ENCODE measurements at places on chromosomes 6 and 20.

DNA sequence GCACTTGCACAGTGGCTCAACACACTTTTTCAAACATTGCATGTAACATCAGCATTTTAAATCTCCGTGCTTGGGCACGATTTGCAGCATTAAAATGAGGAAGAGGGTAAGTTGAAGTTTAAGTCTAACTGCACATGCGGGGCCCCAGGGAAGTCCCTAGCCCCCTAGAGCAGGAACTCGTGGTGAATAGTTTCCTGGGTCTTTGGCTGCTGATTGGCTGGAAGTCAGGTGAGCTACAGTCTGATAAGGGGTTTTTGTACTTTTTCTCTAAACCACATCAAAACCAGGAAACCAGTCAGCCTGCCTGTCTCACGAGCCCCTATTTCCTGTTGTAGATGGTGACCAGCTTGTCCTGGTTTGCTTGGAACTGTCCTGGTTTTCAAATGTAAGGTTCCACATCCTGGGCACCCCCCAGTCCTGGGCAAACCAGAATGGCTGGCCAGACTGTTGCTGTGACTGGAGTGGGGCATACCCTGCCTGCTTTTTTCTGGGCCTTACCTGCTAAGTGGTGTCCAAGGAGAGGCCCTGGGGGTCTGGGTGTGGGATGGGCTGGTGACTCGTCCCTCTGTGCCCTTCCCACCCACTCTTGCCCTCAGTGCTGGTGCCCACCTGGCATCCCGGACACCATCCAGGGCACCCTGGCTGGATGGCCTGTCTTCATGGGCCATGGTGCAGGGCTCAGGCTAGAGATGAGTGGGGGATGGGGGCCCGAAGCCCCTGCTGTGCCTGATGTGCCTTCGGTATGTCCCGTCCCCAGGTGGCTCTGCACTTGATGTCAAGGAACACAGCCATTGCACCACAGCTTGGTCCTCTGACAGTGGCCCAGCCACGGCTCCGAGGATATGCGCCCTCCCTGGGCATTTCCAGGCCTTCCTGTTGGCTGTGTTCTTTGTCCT is 31.8 kb downstream of the SUN5 start:
- DNase-seq: peak; percentile 83

DNA sequence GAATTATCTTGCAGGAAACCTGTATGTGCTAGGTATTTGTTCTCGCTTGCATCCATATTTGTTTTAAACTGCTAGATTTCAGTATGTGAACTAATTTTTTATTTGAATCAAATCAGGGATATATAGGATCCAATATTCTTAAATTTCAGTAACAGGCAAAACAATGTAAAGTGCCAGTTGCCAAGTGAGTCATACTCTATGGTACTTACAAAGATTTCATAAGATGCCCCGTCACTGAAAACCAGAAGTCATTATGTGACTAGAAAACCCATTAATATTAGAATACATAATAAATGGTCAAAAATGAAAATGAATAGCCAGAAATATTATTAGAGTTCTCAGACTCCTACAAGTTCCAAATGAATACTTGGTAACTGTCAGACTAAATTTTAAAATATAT is 481.2 kb downstream of the TFAP2A start:
- DNase-seq: no peak

DNA sequence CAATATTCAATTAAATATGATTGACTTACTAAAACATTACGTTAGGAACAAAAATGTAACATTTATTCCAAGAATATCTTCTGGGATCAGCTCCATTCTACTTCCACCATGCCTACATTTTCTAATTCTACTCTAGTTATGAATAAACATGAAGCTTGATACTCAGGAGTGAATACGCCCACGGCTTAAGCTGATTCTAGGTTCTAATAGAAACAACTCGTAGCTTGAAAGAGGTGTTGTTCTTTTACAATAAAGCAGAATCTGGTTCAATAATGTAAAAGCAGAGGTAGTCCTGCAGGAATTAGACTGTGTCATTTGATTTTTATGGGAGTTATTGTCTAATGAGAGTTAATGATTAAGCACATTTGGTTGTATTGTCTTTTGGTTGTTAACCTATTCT is 107.3 kb upstream of the OLIG3 start:
- no peak for DNase-seq

- no peak for DNase-seq
These were observed 90.8 kb upstream of the TENT5A start for GRCh38 chr6:81843302-81843701.

GRCh38 chr6:90118581-90118980 is 178.1 kb downstream of the BACH2 start:
- no peak for DNase-seq

DNA sequence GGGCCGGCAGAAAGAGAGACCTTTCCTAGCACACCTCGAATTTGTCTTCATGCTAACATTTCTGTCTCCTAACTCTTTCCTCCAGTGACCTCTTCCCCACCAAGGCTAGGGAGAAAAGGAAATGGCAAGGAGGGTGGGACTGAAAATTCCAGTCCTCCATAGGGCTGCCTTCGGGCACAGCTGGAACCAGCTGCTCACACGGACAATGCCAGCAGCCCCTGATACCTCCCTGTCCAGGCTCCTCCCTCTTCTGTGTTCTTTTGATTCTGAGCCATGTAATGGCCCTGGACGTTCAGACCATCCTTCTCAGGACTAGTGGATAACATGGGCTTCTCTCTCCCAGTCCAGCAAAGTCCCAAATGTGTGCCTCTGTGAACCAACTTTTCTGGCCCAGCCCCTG is 29.1 kb upstream of the PHACTR3 start:
- DNase-seq: no peak

GRCh38 chr6:156828280-156828703 is 51.1 kb downstream of the ARID1B start:
- no peak for DNase-seq

DNA sequence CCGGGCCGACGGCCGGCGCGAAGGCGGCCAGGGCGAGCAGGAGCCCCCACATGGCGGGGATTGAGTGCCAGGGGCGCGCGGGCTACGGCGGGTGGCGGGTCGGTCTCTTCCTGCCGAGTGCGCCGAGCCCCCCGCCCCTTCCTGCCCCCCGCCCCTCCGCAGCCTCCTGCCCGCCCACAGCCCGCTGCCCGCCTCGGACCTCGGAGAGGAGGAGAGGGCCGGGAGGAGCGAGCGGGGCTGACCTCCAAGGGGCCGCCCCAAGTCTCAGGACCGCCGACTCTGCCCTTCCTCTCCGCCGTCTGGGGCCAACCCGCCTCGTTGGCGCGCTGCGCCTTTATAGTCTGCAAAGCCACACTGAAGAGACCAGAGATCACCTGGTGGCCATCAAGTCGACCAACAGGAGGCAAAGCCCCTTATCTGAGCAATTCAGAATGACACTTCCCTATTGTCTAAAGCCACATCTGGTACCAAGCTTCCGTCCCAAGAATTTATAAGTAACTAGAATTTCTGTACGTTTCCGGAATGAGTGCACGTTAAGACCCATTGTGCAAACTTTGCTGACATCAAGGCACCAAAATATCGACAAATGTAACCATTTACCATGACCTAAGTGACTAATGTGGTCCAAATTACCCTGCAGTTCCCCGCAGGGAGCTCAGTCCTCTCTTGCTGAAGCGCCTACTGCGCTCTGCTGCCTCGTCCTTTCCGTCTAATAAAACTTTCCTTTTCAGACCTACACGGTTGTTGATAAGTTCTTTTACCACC is at the start of gene CPXM1:
CPXM1 (minus strand) TSS at position 107 of the 765 bp plus-strand sequence; CDS start at position 52, 55 bp downstream.
- DNase-seq: no peak

GRCh38 chr20:58944610-58945009 is 36.4 kb upstream of the NELFCD start:
- no peak for DNase-seq

DNA sequence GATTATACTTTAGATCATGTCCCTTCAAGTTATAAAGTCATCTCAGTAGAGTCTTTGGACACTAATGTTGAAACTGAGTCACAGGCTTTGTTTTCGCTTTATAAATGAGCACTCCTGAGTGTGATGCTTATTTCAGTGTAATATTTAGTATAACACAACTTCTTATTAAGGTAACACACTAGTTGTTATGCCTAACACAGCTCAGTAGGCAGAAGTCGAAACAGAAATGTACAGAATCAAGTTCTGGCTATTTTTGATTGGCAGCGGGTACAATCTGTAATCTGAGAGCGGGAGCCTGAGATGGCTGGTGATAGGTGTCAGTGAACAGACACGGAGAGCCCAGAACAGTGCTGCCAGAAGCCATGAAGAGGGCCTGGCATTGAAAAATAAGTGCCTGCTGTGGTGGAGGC is 11.4 kb downstream of the HECA start:
- DNase-seq: no peak

- no peak for DNase-seq
These were observed 25.3 kb downstream of the RBCK1 start for GRCh38 chr20:433300-433975.

- no peak for DNase-seq
These were observed 1.1 kb upstream of the RPS6KA2 start for GRCh38 chr6:166627875-166628801.

DNA sequence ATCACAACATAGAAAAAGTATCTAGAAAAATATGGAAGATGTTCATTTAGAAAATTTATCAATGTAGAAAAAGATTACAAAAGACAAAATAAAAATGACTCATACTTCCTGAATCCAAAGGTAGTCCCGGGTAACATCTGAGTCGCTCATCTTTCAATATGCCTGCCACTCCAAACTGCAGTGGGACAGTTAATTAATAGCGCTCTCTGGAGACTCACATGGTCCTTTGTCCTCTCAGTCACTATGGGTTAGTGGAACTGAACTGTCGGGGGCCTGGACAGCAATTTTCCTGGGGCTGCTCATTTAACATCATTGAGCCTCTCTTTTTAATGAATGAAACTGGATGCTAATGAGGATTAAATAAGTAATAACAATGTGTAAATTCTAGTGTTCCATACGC is 103.4 kb downstream of the MAP3K4 start:
- DNase-seq: no peak

DNA sequence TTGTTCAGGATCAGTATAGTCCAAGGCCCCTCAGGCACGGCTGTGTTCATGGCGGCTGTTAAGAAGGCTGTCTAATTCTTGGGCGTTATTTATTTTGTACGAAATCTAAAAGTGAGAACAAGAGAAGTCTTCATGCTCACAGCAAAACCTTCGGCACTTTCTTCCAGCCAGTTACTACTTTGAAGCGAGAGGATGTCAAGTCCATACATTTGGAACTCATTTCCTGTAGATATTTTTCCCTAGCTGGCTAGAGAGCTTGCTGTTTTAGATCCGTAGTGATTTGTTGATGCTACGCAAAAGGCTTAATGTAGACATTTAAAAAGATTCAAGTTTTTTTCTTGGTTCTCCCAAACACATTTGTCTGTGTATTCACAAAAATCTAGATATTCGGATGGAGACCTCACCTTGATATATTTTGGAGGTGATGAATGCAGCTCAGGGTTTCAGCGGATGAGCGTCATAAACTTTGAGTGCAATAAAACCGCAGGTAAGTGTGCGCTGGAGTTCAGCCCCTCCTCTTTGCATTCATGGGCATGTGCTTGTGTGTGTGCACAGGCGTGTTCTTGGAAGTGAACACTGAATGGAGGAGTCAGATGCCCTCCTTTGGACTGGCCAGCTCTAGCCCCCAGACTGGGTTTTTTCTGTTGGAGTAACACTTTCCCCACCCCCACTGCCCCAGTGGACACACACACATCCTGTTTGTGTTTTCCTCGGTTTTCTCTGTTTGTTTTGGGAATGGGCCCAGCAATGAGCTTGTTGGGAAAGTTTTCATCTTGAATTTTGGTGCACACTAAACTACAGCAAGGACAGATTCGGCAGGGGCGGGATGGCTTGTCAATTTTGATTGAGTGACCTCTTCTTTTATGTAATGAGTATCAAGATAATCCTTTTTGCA is 65.4 kb downstream of the IGF2R start:
- no peak for DNase-seq

- DNase-seq: no peak
These were observed 25.3 kb upstream of the KIF3B start for GRCh38 chr20:32252189-32252588.

DNA sequence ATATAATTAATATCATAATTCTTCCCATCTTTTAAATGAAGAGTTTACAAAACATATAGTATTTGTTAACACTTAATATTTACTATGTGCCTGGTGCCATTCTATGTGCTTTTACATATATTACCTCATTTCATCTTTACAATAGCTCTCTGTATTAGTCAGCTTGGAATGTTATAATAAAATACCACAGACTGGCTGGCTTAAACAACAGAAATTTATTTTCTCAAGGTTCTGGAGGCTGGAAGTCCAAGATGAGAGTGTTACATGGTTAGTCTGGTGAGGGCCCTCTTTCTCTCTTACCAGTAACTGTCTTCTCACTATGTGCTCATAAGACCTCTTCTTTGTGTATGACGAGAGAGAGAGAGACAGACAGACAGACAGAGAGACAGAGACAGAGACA is 110.2 kb downstream of the NKAIN2 start:
- no peak for DNase-seq

GRCh38 chr6:41451515-41452163 is 94.5 kb upstream of the FOXP4 start:
- DNase-seq: no peak

- DNase-seq: no peak
These were observed 96.0 kb downstream of the MAP3K5 start for GRCh38 chr6:136696238-136696637.

DNA sequence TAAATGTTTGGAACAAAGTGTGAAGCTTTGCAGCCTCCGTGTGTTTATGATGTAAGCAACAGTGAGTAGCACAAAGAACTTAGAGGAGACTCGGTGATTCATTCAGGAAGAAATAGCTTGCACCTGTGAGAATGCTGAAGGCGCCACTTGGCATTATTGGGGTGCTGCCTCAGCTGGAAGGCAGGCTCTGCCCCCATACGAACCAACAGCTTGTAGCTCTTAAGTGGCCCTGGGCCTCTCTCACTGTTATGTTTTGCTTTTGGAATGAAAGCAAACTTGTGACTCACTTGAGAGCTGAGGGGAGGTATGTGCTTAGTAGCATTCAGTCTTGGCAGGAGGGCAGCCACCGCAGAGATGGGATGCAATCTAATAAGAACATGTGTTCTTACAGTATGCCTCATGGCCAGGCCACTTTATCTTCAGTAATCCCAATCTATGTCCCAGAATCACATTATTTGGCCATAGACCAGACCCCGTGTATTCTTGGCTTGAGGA is 310.7 kb downstream of the EYA4 start:
- no peak for DNase-seq

DNA sequence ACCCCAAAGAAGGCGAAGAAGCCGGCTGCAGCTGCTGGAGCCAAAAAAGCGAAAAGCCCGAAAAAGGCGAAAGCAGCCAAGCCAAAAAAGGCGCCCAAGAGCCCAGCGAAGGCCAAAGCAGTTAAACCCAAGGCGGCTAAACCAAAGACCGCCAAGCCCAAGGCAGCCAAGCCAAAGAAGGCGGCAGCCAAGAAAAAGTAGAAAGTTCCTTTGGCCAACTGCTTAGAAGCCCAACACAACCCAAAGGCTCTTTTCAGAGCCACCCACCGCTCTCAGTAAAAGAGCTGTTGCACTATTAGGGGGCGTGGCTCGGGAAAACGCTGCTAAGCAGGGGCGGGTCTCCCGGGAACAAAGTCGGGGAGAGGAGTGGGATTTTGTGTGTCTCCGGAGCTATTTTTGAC is 69.6 kb downstream of the HFE start:
- DNase-seq: no peak
